ENCODE measurements at places on chromosomes 5 and 9. TPM values are rescaled to one million over a fixed set of nuclear protein-coding genes. Genes with fewer than 3 reads are reported as not detected.

DNA sequence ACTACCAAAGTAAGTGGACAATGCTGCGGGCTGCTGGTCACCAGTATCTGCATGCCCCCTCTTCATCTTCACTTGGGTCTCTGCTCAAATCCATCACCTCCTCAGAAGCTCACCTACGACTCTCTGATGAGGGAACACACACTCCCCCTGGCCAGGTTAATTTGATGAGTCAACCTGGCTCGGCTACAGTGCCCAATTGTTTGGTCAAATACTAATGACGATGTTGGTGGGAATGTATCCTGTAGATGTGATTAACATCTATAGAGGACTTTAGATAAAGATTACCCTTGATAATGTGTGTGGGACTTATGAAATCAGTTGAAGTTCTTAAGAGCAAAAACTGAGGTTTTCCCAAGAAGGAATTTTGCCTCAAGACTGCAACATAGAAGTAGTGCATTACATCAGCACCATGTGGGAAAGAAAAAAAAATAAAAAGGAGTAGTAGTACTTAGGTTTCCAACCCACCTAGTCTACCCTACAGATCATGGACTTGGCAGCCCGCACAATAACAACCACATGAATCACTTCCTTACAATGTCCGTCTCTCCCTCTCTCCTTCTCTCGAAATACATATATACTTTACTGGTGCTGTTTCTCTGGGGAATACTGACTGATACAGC is 467.3 kb downstream of the DNAH5 start:
- DNase-seq = no peak
- no peaks in the 10 kb centered on the region for H3K4me1 ChIP-seq
- H3K27me3 ChIP-seq = peaks cover 2% of the 10 kb centered on the region
- no peaks in the 10 kb centered on the region for H3K36me3 ChIP-seq
- no peak overlapping the region for H3K27ac ChIP-seq
- H3K4me3 ChIP-seq = no peak overlapping the region

Gene FBXO4
- total RNA-seq = 10.2 TPM

DNA sequence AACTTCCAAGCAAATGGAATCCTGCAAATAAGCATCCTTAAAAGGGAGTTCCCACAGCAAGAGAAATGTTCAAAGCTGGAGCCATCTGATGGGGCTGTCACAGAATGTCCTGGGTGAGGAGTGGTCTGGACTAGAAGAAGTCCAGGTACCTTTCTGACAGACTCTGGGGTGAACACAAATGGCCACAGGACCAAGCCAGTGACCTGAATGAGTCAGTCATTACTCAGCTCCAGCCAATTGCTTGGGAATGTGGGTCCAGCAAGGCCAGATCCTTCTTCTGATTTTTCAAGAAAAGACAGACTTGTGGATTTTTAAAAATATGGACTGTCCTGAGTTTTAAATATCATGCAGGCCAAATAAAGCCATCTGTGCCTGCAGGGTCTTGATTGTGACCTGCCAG is 30.1 kb downstream of the GALNT10 start:
- H3K27me3 ChIP-seq = no peaks in the 10 kb centered on the region
- H3K27ac ChIP-seq = peak overlapping the region; percentile 56
- peaks cover 1% of the 10 kb centered on the region for H3K4me1 ChIP-seq
- H3K36me3 ChIP-seq = no peaks in the 10 kb centered on the region
- no peak overlapping the region for H3K4me3 ChIP-seq

DNA sequence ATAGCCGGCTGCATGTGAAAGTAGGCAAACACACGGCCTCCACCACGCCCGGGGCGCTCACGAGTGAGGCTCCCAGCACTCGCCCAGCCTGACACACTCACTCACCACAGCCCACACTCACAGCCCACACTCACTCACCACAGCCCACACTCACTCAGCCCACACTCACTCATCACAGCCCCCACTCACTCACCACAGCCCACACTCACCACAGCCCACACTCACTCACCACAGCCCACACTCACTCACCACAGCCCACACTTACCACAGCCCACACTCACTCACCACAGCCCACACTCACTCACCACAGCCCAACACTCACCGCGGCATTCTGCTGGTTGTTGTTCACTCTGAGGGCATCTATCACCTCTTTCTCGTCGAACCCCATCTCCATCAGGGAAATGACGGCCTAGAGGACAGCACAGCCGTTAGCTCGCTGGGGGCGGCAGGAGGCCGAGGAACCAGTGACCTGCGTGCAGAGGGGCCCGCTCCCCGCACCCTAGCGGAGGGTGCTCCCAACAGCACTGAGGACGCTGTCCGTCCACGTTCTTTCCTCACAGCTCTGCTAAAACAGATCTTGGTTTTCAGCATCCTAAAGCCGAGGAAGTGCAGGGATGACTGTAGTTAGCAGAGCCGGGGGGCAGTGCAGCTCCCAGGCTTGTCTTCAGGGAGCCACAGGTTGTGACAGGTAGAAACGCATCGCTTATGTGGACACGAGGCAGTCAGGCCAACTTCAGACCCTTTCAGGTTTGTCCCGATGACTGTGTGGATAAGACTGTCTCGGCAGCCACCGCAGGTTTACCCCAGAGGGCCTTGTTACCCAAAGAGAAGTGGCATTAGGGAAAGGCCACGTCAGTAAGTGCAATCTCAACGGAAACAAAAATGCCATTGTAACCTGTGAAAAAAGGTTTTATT is 21.6 kb downstream of the UBAC1 start:
- peaks cover 17% of the 10 kb centered on the region for H3K36me3 ChIP-seq
- DNase-seq = no peak
- no peak overlapping the region for H3K27ac ChIP-seq
- no peaks in the 10 kb centered on the region for H3K4me1 ChIP-seq
- no peak overlapping the region for H3K4me3 ChIP-seq

DNA sequence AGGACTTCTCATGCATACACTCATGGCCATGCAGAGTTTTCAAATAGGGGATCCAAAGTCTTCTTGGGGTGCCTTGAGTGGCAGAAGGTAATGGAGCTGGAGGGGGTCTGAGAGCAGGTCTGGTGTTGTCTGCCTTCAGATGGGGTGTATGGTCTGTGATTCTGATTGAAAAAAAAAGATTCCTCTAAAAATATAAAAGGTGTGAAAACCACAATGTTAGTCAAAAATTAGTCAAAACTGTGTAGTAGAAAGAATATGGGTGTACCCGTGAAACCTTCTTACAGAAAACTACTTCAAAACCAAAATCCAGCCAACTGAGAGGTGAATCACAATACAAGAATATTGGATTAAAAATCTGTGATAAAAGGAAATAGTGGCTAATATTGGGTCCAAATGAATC is 20.1 kb downstream of the DOCK2 start:
- H3K4me3 ChIP-seq = no peak overlapping the region
- no peak for DNase-seq
- no peaks in the 10 kb centered on the region for H3K27me3 ChIP-seq
- H3K4me1 ChIP-seq = peaks cover 1% of the 10 kb centered on the region
- no peak overlapping the region for H3K27ac ChIP-seq

All from aorta (tissue), 5 donors.